ENCODE measurements at places on chromosomes 11 and 22. TPM values are rescaled to one million over a fixed set of nuclear protein-coding genes. Genes with fewer than 3 reads are reported as not detected.

TNNI2 gene
- total RNA-seq: not detected

KRTAP5-11 gene
- not detected for total RNA-seq

RTN4RL2 gene
- 0.27 TPM for total RNA-seq

ACTN3 gene
- not detected for total RNA-seq

TRIM64 gene
- total RNA-seq: not detected

OR51B2 gene
- total RNA-seq: 0.67 TPM
